Stimulated activated CD4-positive, alpha-beta T cell treated with anti-CD3 and anti-CD28 coated beads, Interleukin-12 subunit alpha, Interleukin-12 subunit beta, amount 100 ng/mL, for 24 hours (primary cell): ENCODE measurements at places on chromosomes 6 and 20.

- no peak for DNase-seq
Measured at GRCh38 chr20:38308447-38308846, 4.5 kb downstream of the BPI start.

DNA sequence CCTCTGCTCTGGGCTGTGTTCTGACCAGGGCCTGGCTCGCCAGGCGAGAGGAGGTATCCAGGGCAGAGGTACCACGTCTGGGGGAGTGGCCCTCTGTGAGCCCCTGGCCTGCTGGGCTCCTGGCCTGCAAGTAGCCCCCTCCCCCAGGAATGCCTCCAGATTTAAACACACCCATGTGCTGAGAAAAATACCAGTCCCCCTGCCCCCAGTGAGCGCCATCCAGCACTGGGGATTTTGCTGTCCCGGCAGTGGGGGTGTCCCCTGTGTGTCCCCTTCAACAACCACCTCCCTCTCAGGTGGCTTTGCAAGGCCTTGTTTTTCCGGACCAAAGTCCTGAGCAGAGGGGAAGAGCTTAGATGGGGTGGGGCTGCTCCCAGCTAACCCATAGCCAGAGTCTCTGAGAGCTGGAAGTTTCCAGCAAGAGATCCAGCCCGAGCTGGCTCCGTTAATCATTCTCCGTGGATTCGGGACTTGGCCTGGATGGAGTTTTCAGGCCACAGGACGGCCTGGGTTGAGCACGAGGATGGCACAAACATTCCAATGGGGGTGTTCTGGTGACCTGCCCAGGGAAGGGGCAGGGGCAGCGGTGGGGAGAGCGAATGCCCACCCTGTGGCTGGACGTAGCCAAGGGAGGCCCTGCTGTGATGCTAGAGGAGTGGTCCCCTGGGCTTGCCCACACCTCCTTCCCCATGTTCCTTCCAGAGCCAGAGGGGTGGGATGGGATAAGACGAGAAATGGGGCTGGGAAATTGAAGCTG is 29.0 kb downstream of the PCK1 start:
- DNase-seq = no peak

DNA sequence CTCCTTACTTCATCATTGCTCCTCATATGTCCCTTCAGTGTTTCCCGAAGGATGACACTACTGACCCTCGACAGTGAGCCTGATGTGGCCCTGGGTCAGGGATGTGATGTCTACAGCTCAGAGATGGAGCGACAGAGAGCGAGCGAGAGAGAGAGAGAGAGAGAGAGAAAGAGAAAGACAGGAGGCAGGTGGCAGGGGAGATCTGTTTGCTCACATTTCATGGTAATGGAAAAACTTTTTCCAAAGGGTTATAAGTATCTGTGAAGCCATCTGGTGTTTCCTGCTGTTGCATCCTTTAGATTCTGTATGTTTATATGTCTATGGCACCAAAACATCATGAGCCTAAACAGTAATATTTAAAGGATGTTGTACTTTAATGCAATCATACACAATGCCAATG is 77.2 kb downstream of the PPP1R3G start:
- no peak for DNase-seq

DNA sequence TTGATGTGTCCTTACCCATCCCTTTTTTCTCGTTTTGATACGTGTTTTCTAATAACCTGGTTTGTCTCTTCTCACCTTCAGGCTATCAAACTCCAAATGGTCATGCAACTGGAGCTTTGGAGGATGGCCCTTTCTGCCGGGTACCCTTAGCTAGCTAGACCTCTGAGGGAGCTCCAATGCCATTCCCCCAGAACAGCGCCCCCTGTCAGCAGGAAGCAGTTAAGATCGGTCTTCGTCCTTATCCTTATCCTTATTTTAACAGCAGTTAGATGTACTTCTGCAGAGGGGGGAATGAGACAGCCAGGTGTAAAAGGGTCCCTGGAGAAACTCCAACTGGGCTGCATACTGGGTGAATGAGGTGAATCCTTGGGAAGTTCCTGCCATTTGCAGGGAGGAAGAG is 37.2 kb downstream of the SEL1L2 start:
- DNase-seq = no peak

DNA sequence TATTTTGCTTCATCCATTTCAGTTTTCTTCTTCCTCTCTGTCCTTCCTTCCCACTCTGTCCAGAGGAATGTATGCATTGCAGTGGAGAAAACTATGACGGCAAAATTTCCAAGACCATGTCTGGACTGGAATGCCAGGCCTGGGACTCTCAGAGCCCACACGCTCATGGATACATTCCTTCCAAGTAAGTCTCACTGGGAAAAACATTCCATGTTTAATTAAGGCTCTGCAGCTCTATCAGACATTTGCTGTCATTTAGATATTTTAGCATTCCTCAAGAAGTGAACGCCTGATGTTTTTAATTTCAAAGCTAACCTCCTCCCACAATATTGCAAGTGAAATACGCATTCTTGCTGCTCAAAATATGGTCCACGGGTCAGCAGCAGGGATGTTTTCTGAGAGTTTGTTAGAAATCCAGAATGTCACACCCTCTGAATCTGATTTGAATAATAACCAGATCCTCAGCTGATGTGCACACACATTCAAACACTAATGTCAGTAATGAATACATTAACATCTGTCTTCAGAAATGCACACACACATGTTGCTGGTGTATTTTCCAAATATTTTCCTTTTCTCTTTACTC is 12.8 kb downstream of the PLG start:
- no peak for DNase-seq

DNA sequence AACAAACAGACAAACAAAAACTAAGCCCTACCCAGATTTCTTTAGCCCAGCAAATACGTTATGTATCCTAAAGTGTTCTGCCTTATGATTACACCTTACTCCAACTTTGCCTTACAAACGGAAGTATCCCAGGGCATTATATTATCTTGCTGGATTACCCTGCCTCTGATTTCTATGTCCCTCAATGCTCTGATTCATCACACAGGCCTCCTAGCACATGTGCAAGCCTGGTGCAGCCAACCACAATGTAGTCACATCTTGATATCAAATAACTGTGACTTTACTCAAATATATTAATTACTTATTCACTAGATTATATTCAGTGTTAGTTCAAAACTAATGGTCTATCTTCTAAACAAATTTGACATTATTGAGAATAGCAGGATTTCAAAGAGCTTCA is 598.6 kb downstream of the TBC1D32 start:
- no peak for DNase-seq

DNA sequence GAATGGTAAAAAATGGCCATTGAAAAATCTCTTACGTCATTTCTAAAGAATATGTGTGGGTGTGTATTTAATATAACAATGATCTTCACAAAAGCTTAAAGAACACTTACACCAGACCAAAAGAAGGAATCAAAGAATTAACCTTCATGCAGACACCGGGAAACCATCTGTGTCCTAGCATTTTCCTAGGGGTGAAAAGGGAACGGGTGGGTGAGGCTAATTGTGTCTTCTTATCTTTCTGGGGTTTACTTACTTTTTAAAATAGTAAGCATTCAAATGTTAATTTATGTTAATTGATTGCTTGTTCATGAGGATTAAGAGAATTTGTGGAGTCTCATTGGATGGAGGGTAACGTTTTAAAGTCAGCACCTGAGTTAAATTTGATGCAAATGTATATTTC is 47.5 kb downstream of the BMP2 start:
- DNase-seq = no peak

DNA sequence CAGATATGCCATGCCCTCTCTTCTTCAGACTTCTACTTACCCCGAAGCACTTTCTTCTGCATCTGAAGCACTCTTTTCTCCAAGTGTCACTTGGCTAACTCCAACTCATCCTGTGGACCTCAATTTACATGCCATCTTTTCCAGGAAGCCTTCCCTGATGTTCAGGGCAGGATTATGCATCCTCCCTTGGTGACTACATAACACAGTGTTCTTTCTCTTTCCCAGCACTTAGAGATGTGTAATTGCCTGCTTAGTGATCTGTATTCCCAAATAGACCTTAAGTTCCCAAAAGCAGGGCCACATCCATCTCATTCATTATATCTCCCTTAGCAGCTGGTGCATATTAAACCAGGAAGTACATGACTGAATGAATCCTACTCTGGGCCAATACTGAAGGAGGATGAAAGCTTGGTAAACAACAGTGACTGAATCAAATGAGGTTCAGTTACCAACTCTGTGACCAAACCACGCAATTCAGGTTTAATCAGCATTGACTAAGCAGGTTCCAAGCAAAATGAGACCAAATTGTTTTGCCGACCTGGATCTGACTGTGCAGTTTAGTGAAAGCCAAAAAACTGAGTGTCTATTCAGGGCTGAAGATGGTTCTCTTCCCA is 121.4 kb upstream of the TCF21 start:
- no peak for DNase-seq

- no peak for DNase-seq
Measured at GRCh38 chr20:63411151-63411897, 50.2 kb upstream of the CHRNA4 start.

- no peak for DNase-seq
Measured at GRCh38 chr6:83767033-83767432, 58.1 kb upstream of the SNAP91 start.

DNA sequence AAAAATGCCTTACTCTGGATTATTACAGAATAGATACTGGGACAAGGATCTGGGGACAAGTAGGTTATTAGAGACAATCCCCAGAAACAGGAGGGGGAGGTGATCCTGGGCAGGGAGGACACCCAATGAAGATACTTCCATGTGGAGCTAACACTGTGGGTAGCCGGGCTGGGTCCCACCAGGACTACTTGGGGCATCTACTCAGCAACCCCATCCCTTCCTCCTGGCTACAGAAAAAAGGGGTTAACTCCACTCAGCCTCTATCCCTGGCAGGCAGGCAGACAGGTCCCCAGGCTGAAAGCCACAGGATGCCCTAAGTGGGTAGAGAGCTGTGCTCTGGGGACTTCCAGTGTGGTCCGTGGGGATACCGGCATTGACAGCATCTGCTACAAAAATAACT is 68.0 kb upstream of the NXT1 start:
- DNase-seq = no peak

DNA sequence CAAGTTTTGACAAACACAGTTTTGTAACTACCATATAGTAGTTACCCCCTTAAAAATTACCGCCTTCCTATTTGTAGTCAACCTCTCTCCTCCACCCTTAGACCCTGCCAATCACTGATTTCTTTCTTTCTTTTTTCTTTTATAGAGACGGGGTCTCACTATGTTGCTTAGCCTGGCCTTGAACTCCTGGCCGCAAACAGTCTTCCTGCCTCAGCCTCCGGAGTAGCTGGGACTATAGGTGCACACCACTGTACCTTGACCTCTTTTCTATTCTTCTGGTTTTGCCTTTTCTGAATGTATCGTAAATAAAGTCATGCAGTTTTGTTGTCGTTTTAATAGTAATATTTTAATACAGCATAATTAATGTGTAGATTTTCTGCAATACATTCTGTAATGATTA is 460.3 kb downstream of the EPM2A start:
- DNase-seq = no peak
